Transverse colon (tissue), 4 donors: ENCODE measurements at places on chromosomes 16 and 17. TPM values are rescaled to one million over a fixed set of nuclear protein-coding genes. Genes with fewer than 3 reads are reported as not detected.

GRCh38 chr16:52227851-52228250 is 319.1 kb downstream of the TOX3 start:
- no peak for DNase-seq

DNA sequence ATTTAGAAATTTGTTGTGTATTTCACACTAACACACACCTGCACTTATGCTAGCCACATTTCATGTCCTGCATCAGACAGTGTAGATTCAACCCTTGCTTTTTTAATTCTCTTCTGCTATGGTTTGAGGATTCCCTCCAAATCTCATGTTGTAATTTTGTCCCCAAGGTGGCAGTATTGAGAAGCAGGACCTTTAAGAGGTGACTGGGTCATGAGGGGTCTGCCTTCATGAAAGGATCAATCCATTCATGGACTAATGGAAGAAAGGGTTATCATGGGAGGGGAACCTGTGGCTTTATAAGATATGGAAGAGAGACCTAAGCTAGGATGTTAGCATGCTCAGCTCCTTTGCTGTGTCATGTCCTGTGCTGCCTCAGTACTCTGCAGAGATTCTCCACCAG is 1032.2 kb downstream of the CDH11 start:
- DNase-seq, result no peak

- no peak for DNase-seq
These were observed 398.6 kb upstream of the ERCC4 start for GRCh38 chr16:13521356-13521755.

DNA sequence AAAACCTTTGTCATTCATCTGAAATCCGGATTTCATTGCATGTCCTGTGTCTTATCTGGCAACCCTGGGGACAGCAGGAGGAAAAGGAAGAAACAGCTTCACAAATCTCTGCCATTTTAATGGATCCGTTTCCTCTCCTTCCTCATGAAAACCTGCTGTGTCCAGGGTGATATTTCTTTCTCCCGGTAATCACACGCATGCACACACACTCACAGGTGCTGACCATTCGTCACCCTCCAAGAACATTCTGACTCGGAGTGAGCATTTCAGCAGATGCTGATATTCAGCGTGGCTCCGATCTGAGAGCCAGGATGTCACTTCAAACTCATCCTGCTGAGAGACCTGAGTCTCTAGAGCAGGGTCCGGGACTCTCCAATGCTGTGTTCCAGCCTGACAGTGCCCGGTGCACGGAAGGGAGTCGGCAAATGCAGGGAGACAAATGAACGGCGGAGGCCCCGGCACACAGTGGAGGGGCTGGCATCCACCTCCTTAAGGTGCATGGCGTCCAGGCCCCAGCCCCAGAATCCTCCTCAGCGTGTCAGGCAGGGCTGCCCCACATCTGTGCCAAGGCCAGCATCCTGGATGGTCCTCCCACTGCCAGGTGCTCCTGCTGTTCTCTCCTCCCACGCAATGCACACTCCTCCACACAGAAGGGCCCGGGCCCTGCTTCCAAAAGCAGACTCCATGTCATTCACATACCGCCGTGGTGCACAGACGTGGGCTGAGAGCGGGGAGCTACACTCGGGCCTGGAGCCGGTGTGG is 70.7 kb downstream of the RBFOX3 start:
- DNase-seq, result no peak

GRCh38 chr17:65103896-65104295 is 33.3 kb upstream of the RGS9 start:
- no peak for DNase-seq

The IL34 gene
- not detected for total RNA-seq

The CSH2 gene
- not detected for total RNA-seq

The EPN3 gene
- total RNA-seq, result 19.2 TPM

The KRTAP1-5 gene
- not detected for total RNA-seq

The PYDC1 gene
- total RNA-seq, result not detected
